ENCODE measurements at places on chromosomes 1 and 21.
A peak's percentile ranks its signal among the peaks of the same experiment; 100 is the strongest.

DNA sequence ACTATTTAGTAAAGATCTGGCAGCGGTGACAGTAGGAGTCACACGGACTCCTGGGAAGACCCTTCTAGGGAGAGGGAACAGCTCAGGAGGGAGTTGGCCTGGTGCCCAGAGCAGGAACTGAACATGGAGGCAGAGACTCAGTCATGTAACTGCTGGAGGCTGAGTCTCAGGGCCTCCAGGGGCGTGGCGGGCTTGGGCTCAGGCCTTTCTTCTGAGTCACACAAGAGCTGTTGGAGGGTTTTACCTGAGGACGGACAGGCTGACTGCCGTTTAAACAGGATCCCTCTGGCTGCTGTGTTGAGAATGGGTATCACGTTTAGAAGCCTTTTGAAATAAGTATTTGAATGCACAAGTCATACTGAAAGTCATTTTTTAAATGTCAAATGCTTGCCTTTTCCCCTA lies 7.2 kb upstream of the ETS2 start:
- DNase-seq: no peak

DNA sequence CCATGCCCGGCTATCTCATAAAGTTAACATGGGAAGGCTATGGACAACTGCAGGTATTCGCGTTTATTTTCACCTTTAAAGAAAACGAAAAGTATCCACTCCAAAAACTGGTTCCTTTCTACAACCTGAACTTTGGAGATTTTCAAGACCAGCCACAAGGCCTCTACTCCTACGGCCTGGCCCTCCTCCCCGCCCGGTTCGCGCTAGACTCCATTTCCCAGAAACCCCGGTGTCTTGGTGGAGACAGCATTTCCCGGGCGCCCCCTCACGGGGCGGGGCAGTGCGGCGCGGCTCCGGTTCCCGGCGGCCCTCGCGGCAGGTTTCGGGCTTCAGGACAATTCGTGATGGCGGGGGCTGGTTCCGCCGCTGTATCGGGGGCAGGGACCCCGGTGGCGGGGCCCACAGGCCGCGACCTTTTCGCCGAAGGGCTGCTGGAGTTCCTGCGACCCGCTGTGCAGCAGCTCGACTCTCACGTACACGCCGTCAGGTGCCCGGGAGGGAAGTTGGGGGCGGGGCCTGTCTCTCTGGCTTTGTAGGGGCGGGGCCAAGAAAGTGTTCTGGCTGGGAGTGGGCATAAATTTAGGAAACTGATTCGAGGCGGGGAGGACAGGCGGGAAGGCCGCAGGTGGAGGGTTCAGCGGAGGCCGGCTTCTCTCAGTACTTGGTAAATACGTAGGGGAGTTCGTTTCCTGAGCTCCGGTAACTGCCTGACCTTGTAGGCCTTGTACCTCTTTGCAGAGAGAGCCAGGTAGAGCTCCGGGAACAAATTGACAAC lies at the start of gene SNAPIN:
SNAPIN (plus strand) TSS at position 304 of the 775 bp plus-strand sequence; CDS start at position 345, 41 bp downstream.
- peak; percentile 88 for DNase-seq

- DNase-seq: no peak
These were observed 192.5 kb upstream of the ZRANB2 start for GRCh38 chr1:71273334-71273733.

GRCh38 chr1:177983077-177983476 lies 13.2 kb upstream of the SEC16B start:
- no peak for DNase-seq

GRCh38 chr1:14627608-14628489 lies 29.4 kb downstream of the KAZN start:
- DNase-seq: no peak

DNA sequence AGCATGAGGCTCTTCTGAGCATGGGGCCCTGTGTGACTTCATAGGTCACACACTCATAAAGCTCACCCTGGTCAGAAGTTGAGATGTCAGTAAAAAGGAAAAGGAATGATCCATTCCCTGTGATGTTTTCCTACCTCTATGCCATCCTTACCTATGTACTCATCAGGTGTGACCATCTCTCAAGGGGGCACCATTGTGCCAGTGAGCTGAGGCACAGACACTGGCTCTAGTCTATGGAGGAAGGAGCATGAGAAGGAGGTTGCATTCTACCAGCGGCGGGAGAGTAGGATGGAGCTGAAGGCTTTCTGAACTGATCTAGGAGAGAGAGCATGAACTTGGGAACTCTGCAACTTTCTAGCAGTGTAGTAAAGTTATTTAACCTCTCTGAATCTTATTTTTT lies 65.8 kb upstream of the RGL1 start:
- no peak for DNase-seq

GRCh38 chr1:29309621-29310020 lies 73.3 kb downstream of the PTPRU start:
- no peak for DNase-seq

- no peak for DNase-seq
These were observed 888.2 kb upstream of the CXADR start for GRCh38 chr21:16624479-16625118.

GRCh38 chr1:2925918-2926317 lies 95.3 kb upstream of the ACTRT2 start:
- DNase-seq: no peak

- DNase-seq: no peak
These were observed 6.2 kb downstream of the SLC6A9 start for GRCh38 chr1:44024903-44025525.

DNA sequence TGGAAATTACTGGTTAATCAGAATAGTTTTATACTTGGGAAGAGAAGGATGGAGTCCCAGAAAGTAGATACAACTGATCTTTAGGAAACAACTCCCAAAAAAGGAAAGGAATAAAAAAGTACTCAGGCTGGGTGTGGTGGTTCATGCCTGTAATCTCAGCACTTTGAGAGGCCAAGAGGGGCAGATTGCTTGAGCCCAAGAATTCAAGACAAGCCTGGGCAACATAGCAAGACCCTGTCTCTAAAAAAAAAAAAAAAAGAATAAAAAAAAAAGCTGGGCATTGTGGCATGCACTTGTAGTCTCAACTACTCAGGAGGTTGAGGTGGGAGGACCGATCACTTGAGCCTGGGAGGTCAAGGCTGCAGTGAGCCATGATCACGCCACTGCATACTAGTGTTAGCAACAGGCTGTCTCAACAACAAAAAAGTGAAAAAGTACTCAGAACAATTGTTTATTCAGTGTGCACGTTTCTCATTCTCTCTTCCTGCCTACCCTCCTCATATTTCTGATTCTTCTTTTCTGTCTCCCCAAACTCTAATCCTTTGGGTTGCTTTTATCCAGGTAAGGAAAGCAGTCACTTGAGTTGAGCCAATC lies 2.2 kb upstream of the DHCR24 start:
- DNase-seq: no peak

DNA sequence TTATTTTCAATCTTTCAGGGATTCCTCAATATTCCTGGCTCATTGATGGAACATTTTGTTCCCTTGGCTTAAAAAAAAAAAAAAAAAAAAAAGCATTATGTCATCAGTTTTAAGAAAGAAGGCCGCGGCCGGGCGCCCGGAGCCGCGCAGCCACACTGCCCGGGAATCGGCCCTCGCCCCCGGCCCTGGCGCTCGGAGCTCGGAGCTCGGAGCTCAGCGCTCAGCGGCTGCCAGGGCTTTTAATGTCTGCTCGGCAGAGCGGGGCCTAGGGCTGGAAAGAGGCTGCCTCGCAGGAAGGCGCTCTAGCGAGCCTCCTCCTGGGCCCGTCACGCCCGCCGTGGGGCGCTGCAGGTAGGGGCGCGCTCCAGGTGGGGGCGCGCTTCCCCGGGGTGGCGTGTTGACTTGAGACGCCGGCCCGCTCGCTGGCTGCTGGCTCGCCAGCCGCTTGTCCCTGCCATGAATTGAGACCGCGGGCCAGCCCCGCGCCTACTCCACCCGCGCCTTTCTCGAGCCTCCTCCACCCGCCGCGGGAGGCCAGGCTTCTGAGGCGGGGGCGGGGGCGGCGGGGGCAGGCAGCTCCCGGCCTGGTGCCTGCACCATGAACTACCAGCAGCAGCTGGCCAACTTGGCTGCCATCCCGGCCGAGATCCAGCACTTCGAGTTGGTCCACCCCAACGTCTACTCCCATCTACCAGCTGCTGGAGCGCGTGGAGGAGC lies 5.4 kb upstream of the TDRD5 start:
- no peak for DNase-seq

DNA sequence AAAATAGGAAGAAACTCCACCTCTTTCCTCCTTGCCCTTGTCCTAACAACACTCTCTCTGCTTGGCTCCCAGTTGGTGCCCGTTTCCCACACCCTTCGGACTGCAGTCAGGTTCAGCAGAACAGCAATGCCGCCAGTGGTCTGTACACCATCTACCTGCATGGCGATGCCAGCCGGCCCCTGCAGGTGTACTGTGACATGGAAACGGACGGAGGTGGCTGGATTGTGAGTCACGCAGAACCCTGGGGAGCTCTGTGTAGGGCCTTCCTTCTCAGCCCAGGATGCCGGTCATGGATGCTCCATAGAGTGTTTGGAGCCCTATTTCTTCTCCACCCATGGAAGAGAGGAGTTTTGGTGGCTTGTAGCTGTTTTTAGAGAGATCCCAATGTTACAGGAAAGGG lies 60.9 kb downstream of the TNN start:
- no peak for DNase-seq

GRCh38 chr1:114496089-114496488 lies 14.9 kb downstream of the TRIM33 start:
- no peak for DNase-seq

DNA sequence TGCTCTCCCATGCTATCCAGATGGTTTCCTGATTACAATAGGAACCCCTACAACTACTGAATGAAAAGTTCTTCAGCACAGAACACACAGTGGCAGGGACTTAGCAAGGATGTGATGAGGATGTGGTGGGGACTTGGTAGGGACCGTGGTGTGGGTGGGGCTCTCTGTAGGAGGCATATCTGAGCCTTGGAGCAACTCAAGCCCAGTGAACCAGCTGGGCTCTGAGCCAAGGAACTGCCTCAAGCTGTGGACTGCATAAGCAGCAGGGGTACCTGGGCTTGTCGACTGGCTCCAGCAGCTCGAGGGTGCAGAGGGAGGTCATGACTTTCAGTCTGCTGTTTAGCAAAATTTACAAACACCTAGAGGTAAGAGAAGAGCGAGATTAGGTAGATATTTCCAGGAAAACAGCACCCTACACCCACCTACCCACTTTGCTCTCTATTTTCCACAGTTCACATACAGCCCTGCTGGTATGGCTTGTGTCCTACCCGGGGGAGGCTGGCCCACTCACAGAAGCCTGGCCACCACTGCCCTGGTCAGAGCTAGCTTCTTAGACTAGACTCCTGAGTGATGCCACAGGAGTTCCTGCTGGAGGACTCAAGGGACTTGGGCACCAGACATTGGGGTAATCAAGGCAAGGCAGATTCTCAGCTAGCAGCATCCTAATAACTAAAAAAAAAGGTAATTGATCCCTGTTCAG lies 86.8 kb upstream of the GCLM start:
- DNase-seq: no peak

GRCh38 chr1:29896300-29896699 lies 660.0 kb downstream of the PTPRU start:
- no peak for DNase-seq

- no peak for DNase-seq
These were observed 31.8 kb downstream of the USP25 start for GRCh38 chr21:15761507-15762100.

- no peak for DNase-seq
These were observed 54.9 kb upstream of the RGS7 start for GRCh38 chr1:241411776-241412338.

DNA sequence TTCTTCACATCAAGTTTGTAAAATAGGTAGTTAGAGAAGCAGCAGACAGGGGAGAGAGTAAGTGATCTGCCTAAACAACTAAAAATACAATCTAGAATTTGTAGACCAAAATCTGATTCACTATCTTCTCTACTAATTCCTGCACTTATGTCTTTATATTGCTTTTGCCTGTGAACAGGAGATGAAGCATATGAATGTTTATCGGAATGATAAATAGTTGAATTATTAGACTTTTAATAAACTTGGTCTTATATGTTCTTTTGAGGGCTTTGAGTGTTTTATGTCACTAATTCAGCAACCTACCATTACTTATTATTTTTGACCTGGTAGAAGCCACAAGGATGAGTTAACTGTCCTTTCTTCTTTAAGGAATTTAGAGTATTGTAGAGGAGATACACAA lies 2.3 kb downstream of the DESI2 start:
- no peak for DNase-seq

DNA sequence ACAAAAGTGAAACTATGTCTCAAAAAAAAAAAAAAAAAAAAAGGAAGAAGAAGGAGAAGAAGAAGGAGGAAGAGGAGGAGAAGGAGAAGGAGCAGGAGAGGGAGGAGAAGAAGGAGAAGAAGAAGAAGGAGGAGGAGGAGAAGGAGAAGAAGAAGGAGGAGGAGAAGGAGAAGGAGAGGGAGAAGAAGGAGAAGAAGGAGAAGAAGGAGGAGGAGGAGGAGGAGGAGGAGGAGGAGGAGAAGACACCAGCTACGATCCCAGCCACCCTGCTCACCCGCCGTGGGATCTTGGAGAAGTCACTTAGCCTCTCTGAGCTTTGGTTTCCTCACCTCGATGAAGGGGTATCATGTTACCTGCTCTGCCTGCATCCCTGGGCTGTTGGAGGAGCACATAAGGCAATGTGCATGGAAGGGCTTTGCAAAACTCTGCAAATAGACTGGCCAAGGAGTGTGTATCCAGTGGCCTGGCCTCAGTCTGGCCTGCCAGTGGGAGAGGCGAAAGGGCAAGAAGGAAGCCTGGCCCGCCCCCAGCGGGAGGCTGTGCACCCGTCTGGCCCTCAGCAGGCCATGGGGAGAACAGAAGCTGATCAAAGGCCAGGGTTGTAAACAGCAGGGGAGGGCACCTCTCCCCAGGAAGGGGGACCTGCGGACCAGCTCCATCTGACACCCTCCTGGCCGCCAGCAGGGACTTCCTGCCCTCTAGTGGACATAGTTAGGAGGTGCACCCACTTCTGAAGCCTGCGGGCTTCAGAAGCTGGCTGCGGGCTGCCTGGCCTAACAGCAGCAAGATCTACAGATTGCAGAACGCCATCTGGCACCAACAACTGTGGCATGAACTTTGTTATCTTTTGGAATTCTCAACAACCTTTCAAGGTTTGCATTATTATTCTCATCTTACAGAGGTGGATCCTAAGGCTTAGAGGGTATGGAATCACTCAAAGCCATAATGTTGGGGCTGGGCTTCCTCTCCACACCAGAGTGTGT lies 19.2 kb upstream of the CDK18 start:
- DNase-seq: peak; percentile 71

DNA sequence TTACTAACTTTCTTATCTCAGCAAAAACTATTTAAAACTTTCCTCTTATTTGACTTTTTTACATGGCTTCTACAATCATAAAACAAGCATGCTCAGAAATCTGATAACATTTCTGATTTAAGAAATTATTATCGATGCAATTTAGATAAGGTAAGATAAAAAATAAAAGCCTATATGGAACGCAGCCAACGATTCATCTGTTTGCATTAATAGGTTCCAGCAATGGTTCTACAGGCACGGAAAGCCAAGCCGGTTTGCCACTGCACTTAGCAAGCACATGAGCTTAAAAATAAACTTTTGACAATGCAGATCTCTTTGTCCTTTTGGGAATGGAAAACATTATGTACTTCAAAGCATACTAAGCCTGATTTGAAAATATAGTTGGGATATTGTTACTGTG lies 77.5 kb upstream of the KCNK2 start:
- DNase-seq: no peak

DNA sequence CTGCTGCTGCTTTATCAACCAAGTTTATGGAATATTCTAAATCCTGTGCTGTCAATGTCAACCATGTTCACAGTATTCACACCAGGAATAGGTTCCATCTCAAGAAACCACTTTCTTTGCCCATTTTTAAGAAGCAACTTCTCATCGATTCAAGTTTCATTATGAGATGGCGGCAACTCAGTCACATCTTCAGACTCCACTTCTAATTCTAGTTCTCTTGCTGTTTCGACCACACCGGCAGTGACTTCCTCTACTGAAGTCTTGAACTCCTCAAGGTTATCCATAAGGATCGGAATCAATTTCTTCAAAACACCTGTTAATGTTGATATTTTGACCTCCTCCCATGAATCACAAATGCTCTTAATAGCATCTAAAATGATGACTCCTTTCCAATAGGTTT lies 39.7 kb upstream of the IFNLR1 start:
- DNase-seq: no peak

Data from CD4-positive, alpha-beta memory T cell (primary cell).